A549 (cell line): ENCODE measurements at places on chromosomes 2 and 18. TPM values are rescaled to one million over a fixed set of nuclear protein-coding genes. Genes with fewer than 3 reads are reported as not detected.
A peak's percentile ranks its signal among the peaks of the same experiment; 100 is the strongest.

GRCh38 chr18:79546781-79547272 is 132.8 kb upstream of the CTDP1 start:
- no peak for DNase-seq

The DPY30 gene
- 142 to 155 TPM (median 153 TPM) in 3 replicates for polyA plus RNA-seq

- no peak for DNase-seq
Observed at GRCh38 chr2:74510272-74510671, 2.8 kb upstream of the PCGF1 start.

DNA sequence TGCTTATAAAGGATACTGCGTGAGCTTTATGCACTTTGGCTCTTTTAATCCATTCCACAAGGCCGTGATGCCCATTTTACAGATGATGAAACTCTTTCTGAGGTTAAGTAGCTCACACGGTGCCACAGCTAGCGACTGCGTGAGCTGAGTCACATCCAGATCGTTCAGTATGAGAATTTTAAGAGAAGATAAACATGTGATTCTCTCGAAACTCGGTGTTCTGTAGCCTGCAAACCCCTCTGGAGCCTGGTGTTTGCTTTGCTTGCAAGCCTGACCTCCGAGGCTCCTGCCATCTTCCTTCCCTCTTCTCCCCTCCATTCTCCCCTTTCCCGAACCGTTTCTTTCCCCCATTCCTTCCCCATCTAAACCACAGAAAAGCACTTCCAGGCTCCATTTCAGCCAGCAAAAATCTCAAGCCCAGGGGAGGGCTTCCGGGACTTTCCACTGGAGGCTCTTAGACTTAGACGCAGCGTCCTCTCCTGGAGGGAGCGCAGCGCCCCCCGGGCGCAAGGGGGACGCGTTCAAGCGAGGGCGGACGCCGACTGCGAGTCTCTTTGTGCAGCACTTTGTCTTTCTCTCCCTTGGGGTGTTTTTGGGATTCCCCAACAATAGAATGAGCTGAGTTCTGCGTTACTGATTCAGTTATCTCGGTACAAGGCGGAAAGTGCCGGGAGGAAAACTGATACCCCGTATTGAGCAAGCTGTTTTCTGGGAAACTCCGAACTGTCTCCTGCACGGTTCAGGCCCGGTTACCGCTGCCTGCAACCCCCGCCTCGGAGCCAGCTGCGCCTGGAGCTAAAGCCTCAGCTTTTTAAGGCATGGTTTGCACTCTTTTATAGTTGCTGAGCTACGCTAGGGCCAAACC is 38.0 kb downstream of the CYP1B1 start:
- DNase-seq = no peak

The LMAN2L gene
- 24.3 to 25.4 TPM (median 24.8 TPM) in 3 replicates for polyA plus RNA-seq

The GNAL gene
- 5.1 to 5.8 TPM (median 5.5 TPM) in 3 replicates for polyA plus RNA-seq

The CD207 gene
- 0.04 TPM in 1 of 3 replicates, not detected in the others for polyA plus RNA-seq

DNA sequence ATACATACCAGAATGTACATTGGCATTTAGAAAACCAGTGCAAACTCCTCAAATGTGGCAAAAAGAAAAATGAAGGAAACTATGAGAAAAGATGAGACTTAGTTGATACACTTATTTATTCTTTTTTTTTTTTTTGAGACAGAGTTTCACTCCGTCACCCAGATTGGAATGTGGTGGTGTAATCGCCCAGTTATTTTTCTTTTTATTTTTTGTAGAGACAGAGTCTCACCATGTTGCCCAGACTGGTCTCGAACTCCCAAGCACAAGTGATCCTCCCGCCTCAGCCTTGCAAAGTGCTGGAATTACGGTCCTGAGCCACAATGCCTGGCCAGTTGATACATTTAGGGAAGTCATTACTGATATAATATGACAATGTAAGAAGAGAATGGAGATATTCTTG is 274.2 kb upstream of the LRATD1 start:
- no peak for DNase-seq

DNA sequence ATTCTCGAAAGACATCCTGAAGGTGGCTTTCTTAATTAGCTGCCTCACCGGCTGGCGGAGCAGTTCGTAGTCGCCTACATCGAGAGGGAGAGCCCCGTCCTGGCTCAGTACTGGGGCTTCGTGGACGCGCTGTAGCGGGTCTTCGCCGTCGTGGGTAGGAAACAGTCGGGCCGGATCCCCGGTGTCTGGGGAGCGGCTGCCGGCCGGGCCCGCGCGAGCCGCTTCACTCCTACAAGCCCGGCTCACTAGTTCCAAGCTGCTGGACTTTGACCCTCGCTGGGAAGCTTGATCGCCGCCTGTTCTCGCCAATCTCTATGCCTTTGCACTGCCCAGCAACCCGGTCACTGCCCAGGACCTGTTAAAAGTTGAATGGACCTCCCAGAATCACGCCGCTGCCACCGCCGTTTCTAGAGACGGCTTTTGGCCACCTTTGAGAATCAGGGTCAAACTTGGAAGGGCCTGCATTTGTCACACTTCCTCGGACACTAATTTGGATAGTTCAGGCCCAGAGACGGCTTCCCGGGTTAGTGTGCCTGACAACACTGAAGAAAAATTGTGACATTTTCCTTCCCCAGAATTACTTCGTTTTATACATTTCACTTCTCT is 41.4 kb upstream of the AKAIN1 start:
- peak; percentile 27 for DNase-seq

GRCh38 chr2:176491172-176491904 is 222.1 kb downstream of the MTX2 start:
- DNase-seq = no peak

DNA sequence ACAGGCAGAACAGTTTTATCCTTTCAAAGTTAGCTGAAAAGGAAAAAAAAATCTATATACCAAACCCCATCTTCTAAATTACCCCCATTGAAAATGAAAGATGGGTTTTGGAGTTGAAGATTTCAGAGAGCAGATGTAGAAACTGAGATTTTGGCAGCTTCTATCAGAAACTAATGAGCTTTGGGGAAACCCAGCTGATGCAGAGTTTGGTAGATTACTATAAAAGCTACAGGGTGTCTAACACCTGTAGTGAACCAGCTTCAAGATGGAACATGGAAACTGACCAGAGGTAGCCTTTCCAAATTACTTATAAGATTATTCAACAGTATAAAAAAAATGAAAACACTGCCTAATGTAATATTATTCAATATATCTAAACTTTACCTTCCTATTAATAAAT is 583.1 kb downstream of the XIRP2 start:
- DNase-seq = no peak

- DNase-seq = peak; percentile 15
Observed at GRCh38 chr2:199973703-199974102, 18.3 kb downstream of the MAIP1 start.

DNA sequence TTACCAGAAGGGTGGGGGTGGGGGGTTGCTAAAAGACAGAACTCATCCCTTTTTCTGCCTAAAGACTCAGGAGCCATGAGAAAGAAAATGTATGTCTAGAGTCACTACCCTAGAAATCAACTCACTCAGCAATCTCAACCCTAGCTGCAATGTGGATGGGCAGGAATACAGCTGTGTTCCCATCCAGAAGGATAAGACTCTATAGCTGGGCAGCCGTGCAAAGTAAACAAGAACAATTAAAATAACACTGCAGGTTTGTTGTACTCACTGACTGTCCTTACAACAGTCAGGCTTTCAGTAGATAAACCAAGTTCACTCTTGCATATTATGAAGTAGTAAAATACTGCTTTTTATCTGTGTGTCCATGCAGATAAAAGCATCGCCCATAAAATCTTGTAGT is 74.0 kb downstream of the ESCO1 start:
- DNase-seq = no peak
